Peyer's patch (tissue), 4 donors: ENCODE measurements at places on chromosomes 5 and 9. TPM values are rescaled to one million over a fixed set of nuclear protein-coding genes. Genes with fewer than 3 reads are reported as not detected.

The PPIP5K2 gene
- total RNA-seq, result 32.8 TPM

DNA sequence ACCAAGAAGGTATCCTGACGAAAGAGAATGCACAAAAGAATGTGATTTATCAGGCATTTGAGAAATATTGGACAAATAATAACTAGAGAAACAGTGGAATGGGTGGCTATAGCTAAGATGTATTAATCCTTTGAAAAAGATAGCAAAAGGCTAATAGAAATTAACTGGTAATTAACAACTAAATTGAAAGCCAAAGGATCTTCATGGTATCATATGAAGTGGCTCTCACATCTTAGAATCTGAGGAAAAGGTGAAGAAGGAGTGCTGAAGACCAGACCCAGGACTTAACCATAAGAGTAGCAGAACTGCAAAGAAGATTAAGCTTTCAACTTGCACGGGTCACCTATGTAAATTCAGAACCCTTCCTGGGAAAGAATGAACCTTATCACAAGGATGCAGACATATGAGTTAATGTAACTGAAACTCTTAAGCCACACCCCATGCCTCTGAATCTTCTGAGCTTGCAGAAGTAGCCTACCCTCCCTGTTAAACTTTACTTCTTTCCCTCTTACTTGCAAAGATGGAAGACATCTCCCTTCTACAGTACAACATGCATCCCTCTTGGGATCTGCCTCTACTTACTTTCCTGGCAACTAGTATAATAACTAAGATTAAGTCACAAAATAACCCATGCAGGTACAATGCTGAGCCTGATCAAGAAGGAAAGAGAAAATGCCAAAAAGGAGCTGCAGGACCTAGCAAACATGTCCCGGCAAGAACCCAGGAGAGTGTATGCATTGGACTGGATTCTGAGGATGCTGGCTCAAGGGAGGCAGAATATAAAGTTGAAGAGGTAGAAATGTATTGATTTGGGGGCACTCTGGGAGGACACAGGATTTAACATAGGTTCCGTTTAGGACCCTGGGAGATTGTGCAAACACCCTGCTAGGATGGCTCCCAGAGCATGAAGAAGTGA, 395.5 kb upstream of the SLC30A5 start:
- DNase-seq, result no peak

DNA sequence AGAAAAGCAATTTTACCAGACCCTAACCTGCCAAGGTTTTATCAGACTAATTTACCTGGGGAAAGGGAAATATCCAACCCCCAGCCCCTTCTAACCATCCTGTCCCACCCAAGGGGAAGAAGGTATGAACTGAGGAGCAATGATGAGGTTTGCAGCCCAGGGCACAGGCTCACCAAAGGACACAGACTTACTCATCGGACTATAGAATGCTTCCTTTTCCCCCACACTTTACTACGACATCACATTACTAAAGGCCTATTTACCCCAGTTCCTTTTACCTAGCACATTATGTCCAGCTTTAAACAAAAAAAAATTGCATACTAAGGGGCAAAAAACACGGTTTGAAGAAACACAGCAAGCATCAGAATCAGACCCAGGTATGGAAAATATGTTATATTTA, 94.1 kb upstream of the FST start:
- no peak for DNase-seq

The ACTBL2 gene
- not detected for total RNA-seq

DNA sequence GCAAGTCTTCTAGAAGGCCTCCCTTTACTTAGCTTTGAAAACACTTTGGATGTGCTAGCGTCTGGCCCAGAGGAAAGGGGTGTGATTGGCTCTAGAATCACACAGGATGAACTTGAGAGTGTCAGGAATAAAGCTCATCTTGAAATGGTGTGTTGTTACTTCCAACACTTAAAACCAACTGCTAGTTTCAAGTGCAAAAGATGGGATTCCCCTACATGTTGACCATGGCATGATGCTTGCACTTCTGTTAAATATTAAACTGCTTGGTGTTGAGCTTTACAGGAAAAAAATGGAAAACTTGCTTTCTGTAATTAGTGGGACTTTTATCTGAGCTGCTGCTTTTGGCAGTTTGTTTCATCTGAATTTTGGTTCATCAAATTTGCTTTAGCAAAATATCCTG, 261.1 kb downstream of the MED10 start:
- no peak for DNase-seq

The ST8SIA4 gene
- total RNA-seq, result 4.3 TPM

DNA sequence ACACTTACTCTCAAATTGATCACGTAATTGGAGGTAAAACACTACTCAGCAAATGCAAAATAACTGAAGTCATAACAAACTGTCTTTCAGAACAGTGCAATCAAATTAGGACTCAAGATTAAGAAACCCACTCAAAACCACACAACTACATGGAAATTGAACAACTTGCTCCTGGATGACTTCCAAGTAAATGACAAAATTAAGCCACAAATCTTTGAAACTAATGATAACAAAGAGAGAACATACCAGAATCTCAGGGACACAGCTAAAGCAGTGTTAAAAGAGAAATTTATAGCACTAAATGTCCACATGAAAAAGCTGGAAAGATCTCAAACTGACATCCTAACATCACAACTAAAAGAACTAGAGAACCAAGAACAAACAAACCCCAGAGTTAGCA, 540.5 kb upstream of the CDH18 start:
- no peak for DNase-seq

DNA sequence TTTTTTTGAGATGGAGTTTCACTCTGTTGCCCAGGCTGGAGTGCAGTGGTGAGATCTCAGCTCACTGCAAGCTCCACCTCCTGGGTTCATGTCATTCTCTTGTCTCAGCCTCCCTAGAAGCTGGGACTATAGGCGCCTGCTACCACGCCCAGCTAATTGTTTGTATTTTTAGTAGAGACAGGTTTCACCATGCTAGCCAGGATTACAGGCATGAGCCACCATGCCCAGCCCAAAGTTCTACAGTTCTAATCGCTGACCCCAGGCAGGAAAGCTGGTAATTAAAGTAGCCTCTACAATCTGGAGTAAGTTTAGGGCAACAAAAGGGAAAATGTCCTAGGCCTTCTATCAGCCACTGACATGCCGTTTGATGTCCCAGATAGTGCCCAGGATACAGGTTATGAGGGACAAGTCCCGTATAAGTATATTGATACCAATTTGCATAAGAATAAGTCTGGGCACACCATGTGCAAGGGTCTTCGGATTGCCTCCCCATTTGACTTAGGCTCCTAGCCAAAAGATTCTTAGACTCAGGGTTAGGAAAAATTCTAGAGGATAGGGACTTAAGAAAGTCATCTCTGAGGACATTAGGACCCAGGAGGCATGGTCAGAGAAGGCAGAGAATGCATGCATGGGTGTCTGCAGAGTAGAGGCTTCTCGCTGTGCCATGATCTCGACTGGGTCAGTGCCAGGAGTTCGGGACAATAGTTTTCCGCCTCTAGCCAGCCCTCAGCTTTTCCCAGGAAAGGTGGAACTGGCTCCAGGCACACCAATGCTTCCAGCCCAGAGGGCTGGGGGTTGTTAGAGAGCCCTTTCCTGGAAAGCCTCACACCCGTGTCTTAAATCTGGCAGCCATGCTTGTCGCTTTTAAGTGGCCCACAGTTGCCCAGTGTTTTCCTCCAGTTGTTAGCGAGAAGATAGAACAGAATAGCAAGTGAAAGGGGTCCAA, 1111.1 kb downstream of the TAF11L14 start:
- peak; percentile 63 for DNase-seq

GRCh38 chr5:131005963-131006684, 158.9 kb downstream of the HINT1 start:
- no peak for DNase-seq

The C6 gene
- 4.2 TPM for total RNA-seq

The SPATA9 gene
- total RNA-seq, result not detected

GRCh38 chr9:132937463-132937901, 6.9 kb downstream of the TSC1 start:
- DNase-seq, result no peak

The ABO gene
- total RNA-seq, result 99.5 TPM

- no peak for DNase-seq
These were observed 82.4 kb downstream of the CNTLN start for GRCh38 chr9:17217272-17217671.

- no peak for DNase-seq
These were observed 593.8 kb downstream of the ISL1 start for GRCh38 chr5:51977014-51977413.

DNA sequence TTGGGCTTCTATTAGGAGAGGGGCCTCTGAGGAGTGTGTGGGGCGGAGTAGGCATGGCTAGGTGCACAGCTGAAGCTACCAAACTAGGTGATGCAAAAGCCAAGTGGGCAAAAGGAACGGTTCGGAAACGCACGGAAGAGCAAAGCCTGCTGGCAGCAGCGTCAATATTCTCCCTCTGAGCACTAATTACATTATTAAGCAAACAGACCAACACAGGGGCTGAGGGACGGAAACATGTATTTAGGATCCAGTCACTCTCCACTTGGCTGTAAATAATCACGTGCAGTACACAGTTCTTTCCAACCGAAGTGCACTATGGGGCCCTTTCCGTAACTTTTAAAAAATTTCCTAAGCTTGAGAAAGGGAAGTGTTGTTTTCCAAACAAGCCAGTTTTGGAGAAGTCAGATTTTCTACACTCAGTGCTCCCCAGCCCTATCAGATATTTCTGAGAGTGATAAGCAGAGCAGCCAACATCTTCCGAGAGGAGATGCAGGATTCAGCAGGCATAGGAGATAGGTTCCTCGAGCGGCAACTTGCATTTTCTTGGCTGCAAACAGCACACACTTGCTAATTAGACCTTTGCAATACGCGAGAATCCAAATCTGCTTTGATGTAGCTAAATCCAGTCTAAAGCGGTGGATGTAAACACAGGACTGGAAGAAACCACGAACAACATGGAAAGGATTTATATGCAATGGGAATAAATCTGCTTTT, 217.2 kb upstream of the TBCA start:
- no peak for DNase-seq

- DNase-seq, result no peak
These were observed 216.1 kb downstream of the ACTL7B start for GRCh38 chr9:108639696-108640095.

GRCh38 chr5:175104677-175105076, 339.3 kb downstream of the DRD1 start:
- no peak for DNase-seq
